ENCODE measurements at places on chromosomes 5 and 9.

- no peak for DNase-seq
Measured at GRCh38 chr9:21331676-21332402, 3.4 kb downstream of the KLHL9 start.

DNA sequence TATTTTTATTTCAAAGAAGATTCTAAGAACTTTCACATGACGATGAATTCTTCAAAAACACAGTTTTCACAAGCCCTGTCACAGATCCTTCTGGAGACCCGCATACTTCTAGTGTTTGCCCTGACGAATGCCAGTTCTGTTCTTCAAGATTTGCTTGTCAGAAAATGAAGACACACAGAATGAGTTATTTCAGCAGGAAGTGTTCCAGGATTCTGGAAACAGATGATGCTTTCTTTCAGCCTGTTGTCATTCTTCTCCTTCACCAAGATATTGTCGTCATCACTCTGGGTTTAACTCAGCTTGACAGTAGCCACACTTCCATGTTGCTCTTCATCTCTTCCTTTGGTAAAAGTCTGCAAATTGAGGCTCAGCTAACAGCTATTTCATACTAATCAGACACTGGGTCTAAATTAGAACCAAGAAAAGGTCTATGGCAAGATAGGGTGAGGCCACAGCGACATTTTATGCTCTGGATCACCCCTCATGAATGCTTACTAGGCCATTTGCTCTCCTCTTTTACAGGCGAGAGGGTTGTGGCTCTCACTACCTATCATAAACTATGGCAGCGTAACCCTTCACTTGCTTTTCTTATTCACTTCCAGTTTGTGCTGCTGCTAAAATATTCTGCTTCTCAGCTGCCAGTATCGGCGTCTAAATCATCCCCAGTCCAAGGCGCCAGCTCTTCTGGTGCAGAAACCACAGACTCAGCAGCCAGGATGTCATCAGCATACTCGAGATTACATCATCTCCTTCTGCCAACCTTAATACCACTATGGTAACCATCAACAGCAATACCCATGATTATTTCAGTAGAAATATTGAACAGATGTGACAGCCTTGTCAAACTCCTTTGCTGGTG is 159.6 kb upstream of the TBCA start:
- peak; percentile 18 for DNase-seq

GRCh38 chr9:97067490-97067889 is 28.5 kb upstream of the CTSV start:
- no peak for DNase-seq

DNA sequence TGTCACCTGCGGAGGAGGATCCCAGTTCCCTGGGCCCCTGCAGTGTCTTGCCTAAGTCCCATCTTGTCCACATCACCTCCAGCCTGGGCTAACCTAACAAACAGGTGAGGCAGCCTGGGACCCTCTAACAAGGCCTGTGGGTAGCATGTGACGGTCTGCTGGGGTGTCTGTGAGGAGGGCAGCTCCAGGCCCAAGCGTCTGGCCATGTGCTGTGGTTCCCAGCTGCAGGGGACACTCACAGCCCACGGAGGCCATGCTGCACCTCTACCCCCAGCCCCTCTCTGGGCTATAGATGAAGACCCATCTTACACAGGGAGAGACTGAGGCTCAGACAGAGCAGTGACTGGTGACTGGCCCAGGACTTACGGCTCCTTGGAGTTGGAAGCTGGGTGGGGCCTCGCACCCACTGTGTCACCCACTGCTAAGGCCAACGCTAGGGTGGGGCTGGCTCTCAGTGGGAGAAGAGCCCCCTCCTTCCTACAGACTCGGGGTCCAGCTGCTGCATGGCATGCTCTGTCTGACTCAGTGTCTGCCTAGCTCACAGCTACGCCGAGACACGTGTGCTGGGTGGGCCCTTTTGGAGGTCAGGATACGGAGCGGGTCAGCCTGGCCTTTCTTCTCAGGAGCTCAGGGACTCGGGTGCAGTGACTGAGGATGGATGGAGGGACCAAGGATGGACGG is 40.8 kb upstream of the RNF130 start:
- no peak for DNase-seq

- DNase-seq: no peak
Measured at GRCh38 chr5:74167930-74168315, 472.6 kb downstream of the ENC1 start.

DNA sequence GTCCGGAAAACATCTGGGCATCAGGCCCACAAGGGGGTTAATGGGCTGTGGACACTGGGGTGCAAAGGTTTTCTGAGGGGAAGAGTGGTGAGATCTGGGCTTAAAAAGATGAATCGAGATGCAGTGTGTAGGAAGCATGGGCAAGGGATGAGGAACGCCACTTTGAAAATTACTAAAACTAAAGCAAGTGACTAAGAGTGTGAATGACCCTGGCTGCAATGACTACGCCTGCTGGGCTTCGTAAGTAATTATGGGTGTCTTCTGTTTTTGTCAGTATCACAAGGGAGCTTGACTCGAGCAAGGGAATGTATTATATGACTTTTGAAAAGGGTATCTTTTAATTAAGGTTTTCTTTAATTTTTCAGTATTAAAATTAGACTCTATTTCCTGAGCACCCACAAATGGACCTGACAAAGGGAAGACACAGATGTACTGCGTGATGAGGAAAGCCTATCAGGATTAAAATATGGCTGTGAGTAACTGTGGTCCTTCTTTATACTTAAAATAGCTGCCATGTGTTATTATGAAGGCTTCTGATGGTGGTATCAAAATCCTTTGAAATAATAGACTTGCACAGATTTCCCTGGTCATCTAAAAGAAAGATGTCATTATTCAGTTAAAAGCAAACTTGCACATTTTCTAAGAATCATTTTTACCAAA is 4.2 kb downstream of the CTXN3 start:
- DNase-seq: no peak

GRCh38 chr5:170407062-170407461 is 17.9 kb upstream of the KCNMB1 start:
- DNase-seq: no peak

DNA sequence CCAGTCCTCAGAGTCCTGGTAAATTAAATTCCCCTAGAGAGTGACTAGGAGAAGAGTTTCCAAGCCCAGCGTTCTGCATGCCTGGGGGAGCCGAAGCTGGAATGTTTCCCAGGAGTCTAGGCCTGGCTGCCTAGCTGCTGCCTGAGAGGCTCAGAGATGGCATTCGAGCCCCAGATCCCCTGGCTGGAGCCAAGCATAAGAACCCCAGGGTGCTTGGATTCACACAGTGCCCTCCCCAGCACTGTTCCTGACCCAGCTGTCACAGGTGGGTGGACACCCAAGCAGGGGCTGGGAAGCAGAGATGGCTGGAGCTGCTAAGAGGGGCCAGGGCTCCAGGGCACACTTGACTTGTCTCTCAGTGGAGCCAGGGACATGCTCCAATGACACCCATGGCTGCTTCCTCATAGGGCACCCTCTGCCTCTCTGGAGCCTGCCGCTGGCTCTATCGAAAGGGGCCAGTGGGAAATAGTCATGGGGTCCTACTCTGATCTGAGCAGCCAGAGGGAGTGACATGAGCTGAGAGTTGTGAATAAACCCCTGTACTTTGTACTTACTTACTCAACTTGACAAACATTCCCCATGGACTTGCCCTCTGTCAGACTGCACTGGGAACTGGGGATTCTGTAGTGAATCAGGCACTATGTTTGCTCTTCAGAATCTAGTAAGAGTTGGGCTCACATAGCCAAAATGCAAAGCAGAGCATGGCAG is 62.6 kb upstream of the XPA start:
- DNase-seq: no peak

DNA sequence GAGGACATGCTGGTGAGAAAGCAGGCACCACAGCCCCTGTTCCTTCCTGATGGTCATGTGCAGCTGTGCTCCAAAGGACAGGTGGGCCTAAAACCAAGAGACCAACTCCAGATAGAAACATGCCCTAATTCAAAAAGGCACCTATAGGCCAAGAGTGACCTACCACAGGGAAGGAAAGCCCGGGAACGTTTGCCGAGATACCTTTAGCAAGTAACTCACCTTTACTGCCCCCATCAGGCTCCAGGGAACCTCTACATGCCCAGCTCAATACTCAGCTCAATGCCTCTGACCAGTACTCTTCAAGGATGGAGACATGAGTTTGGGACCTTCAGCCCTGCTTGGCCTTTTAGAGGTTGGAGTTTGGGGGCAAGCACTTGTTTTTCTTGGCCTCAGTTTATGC is 172.8 kb upstream of the FSTL4 start:
- no peak for DNase-seq

DNA sequence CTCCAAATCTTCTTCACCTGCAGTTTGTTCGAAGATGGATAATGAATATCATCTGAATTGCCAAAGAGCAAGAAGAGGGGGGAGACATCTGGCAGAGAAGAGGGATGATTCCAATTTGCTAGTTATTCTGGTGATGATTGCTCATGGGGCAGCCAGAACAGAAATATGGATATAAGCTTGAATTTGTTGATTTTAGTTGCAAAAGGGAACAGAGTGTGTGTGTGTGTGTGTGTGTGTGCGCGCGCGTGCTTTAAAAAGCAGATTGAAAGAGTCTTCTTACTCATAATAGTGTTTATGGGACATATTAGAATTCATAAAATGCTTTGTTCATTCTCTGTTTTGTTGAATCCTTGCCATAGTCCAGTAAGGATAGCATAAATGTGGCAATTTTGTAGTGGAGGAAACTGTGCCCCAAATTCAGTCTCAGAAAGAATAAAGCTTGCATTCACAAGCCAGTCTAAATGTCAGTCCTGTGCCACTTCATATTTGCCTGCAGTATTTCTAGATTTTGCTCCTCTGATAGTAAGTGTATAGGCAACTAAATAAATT is 436.3 kb upstream of the KLF4 start:
- no peak for DNase-seq
